ENCODE measurements at places on chromosomes 1 and 21. TPM values are rescaled to one million over a fixed set of nuclear protein-coding genes. Genes with fewer than 3 reads are reported as not detected.

The TNFRSF9 gene
- 0.42 TPM for total RNA-seq

The AGT gene
- total RNA-seq = 49.1 TPM

The KRTAP21-2 gene
- total RNA-seq = not detected

The APH1A gene
- 69.9 TPM for total RNA-seq

The AADACL4 gene
- total RNA-seq = not detected

The ACKR1 gene
- total RNA-seq = 226 TPM

The MTR gene
- 54.3 TPM for total RNA-seq

The SORT1 gene
- 310 TPM for total RNA-seq

The ATP1A4 gene
- total RNA-seq = not detected

The PROX1 gene
- total RNA-seq = 2.6 TPM

The MEGF6 gene
- 223 TPM for total RNA-seq

The CR1L gene
- not detected for total RNA-seq

The CYP4Z1 gene
- total RNA-seq = 1.0 TPM

The VASH2 gene
- 1.8 TPM for total RNA-seq

The SPRR4 gene
- not detected for total RNA-seq

The RIPPLY3 gene
- not detected for total RNA-seq

The MTARC1 gene
- 9.9 TPM for total RNA-seq

The SRGAP2C gene
- 42.7 TPM for total RNA-seq

The MASP2 gene
- total RNA-seq = not detected

The FCRL3 gene
- 0.99 TPM for total RNA-seq

The CAPN9 gene
- total RNA-seq = not detected

The RAD54L gene
- total RNA-seq = 1.6 TPM

The PPIAL4G gene
- 0.13 TPM for total RNA-seq

The ATP5PB gene
- total RNA-seq = 110 TPM

The FYB2 gene
- total RNA-seq = not detected

Data from aorta (tissue), 5 donors.